ENCODE measurements at places on chromosomes 4 and X. TPM values are rescaled to one million over a fixed set of nuclear protein-coding genes. Genes with fewer than 3 reads are reported as not detected.

WNK3 gene
- not detected for polyA plus RNA-seq

PLP2 gene
- polyA plus RNA-seq, result 96.3 TPM

UCP1 gene
- polyA plus RNA-seq, result not detected

SMARCA1 gene
- polyA plus RNA-seq, result 1.8 TPM

CYBB gene
- polyA plus RNA-seq, result 0.63 TPM

PLK4 gene
- polyA plus RNA-seq, result 93.8 TPM

STOX2 gene
- not detected for polyA plus RNA-seq

MAGEA8 gene
- 2.5 TPM for polyA plus RNA-seq

SYP gene
- polyA plus RNA-seq, result 4.3 TPM

HPGDS gene
- not detected for polyA plus RNA-seq

BRS3 gene
- polyA plus RNA-seq, result not detected

FABP2 gene
- polyA plus RNA-seq, result not detected

FRAS1 gene
- polyA plus RNA-seq, result not detected

SLC9B1 gene
- 0.48 TPM for polyA plus RNA-seq

DGAT2L6 gene
- not detected for polyA plus RNA-seq

SOWAHD gene
- 0.15 TPM for polyA plus RNA-seq

TSC22D3 gene
- 1.0 TPM for polyA plus RNA-seq

TIGD2 gene
- 5.8 TPM for polyA plus RNA-seq

ATP2B3 gene
- not detected for polyA plus RNA-seq

SLC39A8 gene
- 14.1 TPM for polyA plus RNA-seq

TRPC5OS gene
- polyA plus RNA-seq, result not detected

RHOXF2B gene
- polyA plus RNA-seq, result 3.5 TPM

LGI2 gene
- polyA plus RNA-seq, result not detected

CDX4 gene
- not detected for polyA plus RNA-seq

ACOX3 gene
- 4.9 TPM for polyA plus RNA-seq

IL2 gene
- polyA plus RNA-seq, result not detected

NUDT11 gene
- polyA plus RNA-seq, result 0.16 TPM
